ENCODE measurements at places on chromosomes 1 and 21.

GRCh38 chr1:233112186-233113008 is 162.0 kb downstream of the NTPCR start:
- DNase-seq: no peak

DNA sequence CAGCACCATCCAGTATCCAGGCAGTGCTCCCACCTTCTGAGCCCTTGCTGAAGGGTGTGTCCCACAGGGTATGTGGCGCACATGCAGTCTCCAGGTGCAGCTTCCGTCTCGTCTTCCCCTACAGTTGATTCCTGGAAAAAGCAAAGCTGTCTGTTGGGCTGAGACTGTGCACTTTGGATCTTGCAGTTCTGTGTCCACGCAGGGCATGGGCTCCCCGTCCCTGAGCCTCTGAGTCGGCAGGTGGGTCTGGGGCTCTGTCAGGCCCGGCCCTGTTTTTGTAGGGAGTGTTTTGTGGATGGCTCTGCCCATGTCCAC is 32.8 kb downstream of the SNAP47 start:
- no peak for DNase-seq

- DNase-seq: no peak
Observed at GRCh38 chr1:154621875-154622274, 13.9 kb upstream of the ADAR start.

- DNase-seq: no peak
Observed at GRCh38 chr1:213982672-213983492, 4.9 kb upstream of the PROX1 start.

DNA sequence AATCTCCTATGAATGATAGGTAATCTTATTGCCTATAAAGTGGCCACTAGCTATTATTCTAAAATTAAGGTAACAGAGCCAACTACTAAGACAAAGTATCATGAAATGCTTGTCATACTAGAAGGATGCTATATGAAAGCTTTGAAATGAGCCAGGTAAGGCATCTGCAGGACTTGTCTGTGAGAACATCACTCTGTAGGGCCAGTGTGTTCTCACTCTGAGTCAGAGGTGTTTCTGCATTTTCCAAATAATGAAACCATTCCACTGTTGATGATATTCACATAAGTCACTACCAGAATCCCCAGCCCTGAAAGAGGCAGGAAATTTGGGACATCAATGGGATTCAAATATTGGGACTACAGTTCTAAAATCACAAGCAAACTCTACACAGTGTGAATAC is 25.8 kb upstream of the GBP5 start:
- DNase-seq: no peak

DNA sequence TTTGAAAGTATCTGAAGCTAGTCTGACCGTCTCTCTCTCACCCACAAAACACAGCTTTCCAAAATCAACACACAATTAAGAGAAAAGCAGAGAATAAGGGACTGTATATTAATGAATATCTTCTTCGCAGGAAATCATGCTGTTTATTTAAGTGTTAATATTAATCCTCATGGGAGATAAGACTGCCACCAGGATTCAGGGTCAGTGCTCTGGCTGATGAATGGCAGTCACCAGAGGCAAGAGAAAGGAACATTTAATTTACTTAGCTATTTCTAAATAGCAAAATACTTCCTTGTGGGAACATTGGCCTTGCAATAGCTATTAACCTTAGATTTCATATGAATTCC is 2.2 kb downstream of the SCYL3 start:
- DNase-seq: no peak

DNA sequence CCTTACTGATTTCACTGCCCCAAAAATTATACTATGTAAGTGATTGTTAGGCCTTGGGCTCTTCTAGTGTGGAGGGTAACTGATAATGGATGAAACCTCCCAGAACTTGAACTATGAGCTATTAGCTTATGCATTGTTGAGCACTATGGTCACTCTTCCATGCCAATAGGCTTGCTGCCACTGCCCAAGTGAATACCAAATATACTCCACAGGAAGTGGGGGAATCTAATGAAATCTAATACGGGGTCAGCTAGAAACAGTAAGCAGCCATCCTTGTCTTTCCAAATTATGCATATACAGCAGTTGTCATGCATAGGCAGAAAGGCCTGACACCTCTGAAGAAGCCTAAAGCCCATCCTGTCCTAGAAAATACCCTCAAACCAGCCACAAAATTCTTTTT is 198.7 kb upstream of the PTBP2 start:
- DNase-seq: no peak

DNA sequence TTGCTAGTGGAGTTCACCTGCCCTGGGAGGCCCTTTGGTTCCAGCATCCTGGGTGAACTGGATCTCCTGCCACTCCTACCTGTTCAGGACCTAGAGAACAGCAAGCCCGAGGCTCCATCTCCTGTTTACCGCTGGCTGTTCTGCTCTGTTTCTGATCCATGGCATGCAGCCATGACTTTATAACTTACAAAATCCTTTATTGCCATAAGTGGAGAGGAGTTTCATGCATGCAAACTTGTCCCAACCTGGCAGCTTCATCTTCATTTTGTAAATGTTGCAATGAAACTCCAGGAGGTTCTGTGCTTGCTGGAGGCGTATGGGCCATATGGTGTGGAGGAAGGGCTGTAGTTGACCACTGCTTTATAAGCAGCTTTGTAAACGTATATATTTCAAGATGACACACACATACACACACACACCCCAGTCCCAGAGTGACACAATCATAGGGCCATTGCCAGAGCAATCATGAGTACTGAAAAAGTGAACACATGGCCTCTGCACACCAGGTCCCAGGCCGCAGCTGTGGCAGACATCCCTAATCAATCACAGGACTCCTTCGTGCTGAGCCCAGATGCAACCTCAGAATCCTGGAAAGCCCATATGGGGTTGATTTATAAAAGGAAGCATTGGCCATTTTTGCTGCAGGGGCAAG is 69.0 kb downstream of the UBIAD1 start:
- no peak for DNase-seq

DNA sequence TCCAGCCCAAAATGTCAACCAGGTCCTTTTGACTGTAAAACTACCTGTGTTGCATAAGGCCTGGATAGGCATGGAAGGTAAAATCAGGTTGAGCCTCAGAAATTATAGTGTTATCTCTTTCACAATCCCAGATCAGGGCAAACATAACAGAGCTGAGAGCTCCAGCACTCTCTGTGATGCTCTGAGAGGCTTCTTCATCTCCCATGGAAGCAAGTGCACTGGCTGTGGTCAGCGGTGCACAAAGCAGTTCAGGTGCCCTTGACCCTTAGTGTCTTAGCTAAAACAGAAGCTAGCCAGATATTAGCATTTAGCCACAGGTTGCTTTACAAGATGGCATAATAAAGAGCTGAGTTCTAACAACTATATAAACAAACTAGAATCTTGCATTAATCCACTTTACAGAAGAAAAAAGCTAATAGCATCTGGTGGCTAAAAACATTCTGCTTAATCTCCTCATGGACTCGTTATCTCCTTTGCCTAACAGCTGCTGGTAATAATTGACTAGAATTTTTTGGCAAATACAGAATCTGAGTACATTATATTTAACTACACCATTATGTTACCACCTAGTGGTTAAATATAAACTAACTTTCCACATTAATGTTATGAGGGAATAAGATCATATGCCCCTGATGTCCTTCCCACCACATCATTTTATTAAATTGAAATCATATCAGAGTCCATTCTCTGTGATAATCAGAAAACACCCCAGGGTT is 25.6 kb upstream of the POGK start:
- no peak for DNase-seq
